T-helper 2 cell (primary cell): ENCODE measurements at places on chromosomes 16 and 17.

GRCh38 chr17:45777388-45777787 lies 6.7 kb upstream of the CRHR1 start:
- no peak for DNase-seq

DNA sequence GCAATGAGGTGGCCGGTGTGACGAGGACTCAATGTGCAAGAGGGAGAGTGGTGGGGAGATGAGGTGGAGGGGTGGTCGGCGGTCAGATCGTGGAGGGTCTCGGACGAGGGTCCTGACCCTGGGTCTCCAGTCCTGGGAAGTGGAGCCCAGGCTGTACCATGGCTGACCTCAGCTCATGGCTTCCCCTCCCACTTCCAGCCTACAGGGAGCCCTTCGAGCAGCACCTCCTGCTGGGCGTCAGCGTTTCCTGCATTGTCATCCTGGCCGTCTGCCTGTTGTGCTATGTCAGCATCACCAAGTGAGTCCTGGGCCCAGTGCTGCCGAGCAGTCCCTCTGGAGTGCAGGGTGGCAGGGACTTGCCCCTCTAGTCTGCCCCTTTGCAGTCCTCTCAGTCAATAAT lies 41.8 kb downstream of the IL4R start:
- peak; percentile 68 for DNase-seq

DNA sequence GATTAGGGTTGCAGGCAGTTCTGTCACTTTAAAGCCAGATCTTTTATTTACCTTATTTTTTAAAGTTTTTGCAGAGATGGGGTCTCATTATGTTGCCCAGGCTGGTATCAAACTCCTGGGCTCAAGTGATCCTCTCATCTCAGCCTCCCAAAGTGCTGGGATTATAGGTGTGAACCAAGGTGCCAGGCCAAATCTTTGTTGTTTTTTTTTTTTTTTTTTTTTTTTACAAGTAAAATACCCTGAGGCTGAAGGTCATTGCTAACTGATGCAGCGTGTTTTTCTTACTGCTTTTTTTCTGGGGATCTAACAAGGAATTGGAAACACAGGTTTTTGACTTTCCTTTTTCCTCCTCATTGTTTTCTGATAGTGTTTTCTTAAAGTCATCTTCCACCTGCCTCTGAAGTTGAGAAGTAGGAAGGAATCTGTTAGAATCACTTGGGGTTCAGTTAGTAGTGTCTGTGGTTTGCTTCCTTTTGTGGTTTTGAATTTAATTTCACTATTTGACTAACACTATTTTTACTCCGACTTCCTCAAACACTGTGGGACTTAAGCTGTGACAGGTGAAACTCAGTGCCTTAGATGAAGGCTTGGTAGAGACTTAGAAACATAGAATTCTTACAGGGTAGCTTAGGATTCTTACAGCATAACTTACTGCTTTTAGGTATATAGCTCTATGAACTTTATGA lies 22.2 kb downstream of the CLTC start:
- DNase-seq, result no peak

- DNase-seq, result no peak
Measured at GRCh38 chr17:47945529-47946508, 4.4 kb downstream of the PNPO start.

GRCh38 chr16:50046853-50047252 lies 18.9 kb upstream of the HEATR3 start:
- DNase-seq, result no peak

DNA sequence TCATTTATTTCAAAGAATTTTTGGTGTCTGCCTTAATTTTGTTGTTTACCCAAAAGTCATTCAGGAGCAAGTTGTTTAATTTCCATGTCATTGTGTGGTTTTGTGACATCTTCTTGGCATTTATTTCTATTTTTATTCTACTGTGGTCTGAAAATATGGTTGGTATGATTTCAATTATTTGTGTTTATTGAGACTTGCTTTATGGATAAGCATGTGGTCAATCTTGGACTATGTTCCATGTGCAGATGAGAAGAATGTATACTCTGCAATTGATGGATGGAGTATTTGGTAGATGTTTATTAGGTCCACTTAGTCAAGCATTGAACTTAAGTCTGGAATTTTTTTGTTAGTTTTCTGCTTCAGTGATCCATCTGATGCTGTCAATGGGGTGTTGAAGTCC lies 383.0 kb downstream of the PMP22 start:
- DNase-seq, result no peak

DNA sequence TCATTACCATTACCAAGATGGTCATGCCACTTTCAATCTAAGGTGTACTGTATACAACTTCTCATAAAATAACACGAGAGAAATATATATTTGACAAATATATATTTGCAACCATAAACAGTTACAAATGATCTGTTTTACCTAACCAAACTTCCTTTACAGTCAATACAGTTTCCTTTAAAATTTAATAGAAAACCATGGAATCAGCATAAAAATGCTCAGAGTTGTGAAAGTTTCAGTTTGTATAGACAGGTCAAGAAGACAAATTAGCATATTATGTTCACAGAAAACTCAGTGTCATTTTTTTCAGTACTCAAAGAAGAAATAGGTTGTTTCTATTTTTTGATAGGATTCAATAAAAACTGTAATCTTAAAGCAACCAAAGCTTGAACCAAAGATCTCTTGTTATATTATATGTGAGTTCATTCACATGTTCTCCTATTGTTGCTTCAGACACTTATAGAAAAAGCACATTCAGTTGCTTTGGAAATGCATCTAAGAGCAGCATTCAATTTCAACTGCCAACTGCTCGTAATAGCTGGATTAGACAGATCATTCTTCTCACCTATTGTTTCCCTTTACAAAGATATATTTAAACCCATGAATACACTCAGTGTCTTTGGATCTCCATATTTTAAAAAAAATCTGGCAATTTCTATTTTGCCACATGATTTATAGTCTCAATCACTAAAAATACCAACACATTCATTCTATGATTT lies 15.1 kb downstream of the SSH2 start:
- no peak for DNase-seq

- DNase-seq, result peak; percentile 8
Measured at GRCh38 chr17:73901661-73902415, 257.6 kb upstream of the SDK2 start.

DNA sequence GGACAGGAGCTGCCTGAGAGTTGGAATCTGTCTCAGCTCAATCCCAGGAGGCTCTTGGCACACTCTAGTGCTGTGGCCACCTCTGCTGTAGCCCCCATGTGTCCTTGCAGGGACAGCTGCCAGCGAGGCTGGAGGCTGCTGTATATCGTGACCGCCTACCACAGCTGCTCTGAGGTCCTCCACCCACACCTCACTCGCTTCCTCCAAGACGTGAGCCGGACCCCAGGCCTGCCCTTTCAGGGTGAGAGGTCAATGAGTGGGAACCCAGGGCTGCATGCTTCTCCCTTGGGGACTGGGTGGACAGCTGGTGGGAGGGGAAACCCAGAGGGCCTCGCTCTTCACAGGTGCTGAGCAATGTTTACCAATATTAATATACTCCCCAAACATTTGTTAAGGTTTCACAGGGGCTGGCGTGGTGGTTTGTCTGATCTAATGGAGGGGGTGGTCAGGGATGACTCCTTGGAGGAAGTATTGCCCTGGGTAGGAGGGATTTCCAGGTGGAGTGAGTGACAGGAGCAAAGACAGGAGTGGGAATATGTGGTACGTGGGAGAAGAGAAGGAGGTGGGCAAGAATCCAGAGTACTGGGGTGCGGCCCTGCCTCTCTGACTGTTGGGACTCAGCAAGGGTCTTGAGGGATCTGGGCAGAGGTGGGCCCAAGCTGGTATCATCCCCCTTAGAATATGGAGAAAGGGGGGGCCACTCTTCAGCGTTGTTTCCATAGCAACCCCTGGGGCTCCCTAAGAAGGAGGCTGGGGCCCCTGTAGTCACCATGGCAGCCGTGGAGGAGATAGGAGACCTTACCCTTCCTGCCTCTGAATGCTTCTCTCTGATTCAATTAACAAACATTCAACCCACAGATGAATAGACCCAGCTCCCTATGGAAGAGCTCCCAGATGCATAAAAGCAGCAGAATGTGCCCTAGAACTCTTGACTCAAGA lies 22.2 kb upstream of the ALKBH5 start:
- no peak for DNase-seq

DNA sequence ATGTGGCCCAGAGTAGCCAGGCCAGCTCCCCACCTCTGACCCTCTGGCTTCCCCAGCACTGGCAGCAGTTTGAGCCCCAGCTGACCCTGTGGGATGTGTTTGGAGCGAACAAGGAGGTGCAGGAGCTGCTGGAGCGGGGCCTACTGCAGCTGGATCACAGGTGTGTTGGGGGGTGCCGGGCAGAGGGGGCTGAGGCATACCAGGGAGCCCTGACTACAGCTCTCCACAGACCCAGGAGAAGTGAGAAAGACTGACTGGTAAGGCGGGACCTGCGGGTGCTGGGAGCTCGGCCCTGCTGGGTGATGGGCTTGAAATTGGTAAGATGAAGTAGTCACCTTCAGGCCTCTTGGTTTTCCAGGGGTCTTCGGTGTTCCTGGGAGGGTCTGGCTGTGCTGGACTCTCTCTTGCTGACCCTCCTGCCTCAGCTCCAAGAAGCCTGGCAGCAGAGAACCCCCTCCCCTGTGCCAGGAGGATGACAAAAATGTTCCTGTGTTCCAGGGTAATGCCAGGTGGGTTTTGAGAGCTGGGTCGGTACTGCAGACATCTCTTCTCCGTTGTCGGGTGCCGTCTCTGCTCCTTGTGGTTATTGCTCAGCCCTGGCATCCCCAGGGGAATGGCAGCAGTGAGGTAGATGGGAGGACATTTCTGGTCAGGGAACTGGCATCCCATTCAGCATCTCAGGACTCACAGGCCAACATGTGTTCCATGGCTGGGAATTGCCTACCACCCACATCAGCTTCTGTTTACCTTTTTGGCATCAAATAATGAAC lies 5.9 kb downstream of the RSAD1 start:
- no peak for DNase-seq

DNA sequence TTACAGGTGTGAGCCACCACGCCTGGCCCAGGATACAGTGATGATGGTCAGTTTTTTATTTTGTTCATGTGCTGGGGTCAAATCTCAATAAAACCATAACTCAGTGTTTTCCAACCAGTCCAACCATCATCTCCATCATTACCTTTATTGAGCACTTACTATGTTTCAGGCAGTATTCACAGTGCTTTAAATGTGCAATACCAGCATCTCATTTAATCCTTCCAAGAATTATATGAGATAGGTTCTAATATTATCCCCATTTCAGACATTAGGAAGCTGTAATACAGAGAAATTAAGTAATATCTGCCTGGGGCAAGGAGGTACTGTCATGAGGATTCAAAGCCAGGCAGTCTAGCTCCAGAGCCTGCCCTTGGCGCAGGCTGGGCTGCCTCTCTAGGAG lies 36.9 kb upstream of the TANGO6 start:
- no peak for DNase-seq

DNA sequence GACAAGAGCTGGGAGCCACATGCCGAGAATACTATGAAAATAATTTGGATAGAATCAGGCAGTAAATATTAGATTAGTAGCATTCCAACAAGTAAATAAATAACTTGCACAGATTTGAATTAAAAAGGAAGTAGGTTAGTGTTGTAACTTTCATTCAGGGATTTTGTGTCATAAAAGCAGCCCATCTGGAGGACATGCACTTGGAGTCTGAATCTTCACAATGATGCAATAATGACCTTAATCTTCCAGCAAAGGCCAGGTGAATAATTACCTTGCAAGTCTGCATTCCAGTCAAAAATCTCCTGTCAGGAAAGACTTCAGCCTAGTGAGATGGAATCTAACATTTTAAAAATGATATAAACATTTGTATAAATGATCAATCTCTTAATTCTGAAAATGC lies 518.1 kb downstream of the KCNJ2 start:
- DNase-seq, result no peak

DNA sequence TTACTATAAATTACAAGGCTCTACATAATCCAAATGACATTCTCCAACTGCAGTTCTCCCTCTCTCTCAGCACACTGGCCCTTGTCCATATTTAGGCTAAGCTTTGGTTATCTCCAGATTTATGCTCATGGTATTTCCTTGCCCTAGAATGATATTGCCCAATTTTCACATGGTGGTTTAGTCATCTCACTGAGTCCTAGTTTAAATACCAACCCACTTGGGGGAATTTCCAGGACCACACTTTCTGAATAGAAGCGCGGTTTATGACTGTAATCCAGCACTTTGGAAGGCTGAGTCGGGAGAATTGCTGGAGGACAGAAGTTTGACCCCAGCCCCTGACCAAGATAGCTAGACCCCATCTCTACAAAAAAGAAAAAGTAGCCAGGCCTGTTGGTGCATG lies 280.1 kb upstream of the MON1B start:
- DNase-seq, result no peak

- no peak for DNase-seq
Measured at GRCh38 chr17:19262650-19263631, 25.8 kb downstream of the EPN2 start.

DNA sequence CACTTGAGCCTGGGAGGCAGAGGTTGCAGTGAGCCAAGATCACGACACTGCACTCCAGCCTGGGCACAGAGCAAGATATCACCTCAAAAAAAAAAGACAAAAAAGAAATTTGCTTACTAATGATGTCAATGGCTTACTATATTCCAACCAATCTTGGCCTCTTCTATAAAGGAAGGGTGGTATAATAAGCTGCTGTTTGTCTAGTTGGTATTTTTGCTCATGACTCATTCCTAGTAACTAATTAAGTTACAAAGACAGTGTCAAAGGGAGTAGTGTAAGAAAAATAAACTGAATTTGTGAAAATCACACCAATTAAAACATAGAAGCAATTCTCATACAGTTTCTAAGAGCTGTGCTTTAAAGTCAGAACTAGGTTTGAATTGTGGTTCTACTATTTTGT lies 82.5 kb downstream of the NLK start:
- DNase-seq, result no peak

DNA sequence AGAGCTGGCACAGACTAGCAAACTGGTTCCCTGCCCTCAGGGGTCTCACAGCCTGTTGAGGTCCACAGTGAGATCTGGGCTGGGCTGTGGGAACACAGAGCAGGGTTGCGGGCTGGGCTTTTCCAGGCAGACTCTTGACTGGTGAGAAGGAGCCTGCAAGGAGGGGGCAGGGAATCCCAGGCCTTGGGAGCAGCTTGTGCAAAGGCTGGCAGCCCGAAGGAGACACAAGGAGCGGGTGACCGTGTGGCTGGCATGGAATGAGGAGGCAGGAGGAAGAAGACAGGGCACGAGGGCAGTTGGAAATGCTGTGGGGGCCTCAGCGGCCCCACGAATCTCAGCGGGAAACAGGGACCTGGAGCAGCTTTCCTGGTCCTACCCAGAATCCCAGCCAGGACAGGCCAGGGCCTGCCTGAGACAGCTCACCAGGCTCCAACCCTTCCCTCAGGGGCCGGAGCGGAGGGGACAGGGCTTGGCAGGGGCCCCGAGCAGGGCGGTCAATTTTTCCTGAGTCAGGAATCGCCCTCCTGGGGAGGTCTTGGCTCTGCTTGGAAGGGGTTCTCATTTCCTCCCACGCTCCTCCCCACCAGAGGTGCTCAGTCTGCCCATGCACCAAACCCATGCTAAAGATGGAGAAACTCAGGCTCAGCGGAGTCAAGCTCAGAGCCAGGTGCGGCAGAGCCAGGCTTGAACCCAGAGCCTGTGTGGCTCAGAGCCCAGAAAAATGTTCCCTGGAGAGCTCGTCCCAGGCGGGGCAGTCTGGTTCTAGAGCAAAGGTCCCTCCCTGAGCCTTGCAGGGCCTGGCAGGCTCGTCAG lies 9.2 kb upstream of the SNN start:
- no peak for DNase-seq

GRCh38 chr17:37309051-37309450 lies 66.7 kb upstream of the C17orf78 start:
- no peak for DNase-seq

- DNase-seq, result no peak
Measured at GRCh38 chr17:76492123-76492988, 8.9 kb downstream of the RHBDF2 start.
